Panc1 (cell line): ENCODE measurements at places on chromosomes 4 and X.

DNA sequence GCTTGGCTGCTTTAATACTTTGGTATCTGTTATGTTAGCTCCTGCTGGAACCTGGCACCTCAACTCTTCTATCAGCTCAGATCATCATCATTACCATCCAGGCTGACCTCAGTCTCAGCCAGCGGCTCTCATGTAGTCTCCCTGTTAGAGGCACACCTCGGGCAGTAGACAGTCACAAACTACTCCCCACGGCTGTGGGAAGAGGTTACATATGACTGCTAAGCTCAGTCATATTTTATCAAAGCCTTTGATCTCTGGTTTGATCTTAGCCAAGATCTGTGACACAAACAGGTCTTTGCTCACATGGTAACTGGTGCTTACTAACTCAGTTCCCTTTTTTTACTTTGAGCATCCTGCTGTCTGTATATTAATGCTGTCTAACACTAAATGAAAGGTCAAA lies 384.9 kb downstream of the CENPC start:
- DNase-seq, result no peak

GRCh38 chr4:125710766-125711165 lies 396.0 kb downstream of the FAT4 start:
- no peak for DNase-seq

DNA sequence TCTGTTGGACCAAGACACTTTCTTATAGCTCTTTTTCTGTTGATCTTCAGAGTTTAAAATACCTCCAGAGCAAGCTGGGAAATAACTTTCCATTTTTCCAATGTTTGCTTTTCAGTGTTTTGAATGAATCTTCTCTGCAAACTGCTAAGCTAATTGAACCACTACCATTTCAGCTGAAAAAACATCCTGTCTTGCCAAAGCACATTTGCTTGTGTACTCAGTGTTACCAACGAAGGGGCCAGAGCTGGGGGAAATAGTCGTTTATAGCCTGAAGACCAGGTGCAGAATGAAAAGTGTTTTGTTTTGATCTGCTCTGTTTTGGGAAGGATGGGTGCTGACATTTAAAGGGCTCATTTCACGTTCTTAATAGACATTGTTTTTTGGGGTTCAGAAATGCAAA lies 88.4 kb upstream of the CLNK start:
- DNase-seq, result no peak

GRCh38 chr4:171676555-171677215 lies 136.5 kb upstream of the GALNTL6 start:
- no peak for DNase-seq

- no peak for DNase-seq
These were observed 263.3 kb downstream of the BMPR1B start for GRCh38 chr4:95021099-95021498.

GRCh38 chr4:8092282-8092681 lies 66.3 kb downstream of the ABLIM2 start:
- DNase-seq, result no peak

GRCh38 chrX:110454336-110454735 lies 95.7 kb downstream of the RTL9 start:
- no peak for DNase-seq

DNA sequence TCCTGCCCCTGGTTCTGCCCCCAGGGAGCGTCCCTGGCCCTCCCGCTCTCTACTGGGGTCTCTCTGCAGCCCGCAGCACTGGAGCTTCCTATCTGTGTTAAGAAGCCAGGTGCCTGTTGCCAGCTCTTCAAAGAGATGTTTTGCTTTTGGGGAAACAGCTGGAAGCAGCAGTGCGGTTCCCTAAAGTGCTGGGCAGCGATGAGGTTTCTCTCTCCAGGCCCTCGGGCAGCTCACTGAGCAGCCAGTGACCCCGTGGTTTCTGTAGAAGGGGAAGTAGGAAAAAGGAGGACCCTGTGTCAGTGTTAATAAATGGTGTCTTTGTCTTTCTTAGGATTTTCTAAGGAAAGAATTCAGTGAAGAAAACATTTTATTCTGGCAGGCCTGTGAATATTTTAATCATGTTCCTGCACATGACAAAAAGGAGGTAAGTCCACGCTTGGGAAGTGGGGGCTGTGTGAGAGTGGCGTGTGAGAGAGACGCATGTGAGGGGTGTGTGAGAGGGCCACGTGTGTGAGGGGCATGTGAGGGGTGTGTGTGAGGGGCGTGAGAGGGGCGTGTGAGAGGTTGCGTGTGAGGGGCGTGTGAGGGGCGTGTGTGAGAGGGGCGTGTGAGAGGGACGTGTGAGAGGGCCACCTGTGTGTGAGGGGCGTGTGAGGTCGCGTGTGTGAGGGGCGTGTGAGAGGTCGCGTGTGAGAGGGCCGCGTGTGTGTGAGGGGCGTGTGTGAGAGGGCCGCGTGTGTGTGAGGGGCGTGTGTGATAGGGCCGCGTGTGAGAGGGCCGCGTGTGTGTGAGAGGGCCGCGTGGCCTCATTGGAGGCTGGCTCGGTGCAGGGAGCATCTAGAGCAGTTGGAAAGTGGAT lies 27.1 kb upstream of the HGFAC start:
- no peak for DNase-seq

DNA sequence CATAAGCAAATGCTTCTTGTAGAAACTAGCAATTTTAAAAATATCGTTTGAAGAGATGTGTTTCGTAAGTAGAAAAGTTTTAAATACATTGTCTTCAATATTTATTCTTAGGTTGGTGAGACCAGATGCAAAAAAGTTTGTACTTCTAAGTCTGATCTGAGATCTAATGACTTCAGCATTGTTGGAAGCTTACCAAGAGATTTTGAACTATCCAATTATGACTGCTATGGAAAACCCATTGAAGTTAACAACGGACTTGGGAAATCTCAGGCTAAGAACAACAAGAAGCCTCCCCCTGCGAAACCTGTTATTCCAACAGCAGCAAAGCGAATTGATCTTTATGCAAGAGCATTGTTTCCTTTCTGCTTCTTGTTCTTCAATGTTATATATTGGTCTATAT lies 50.2 kb upstream of the GRIA2 start:
- DNase-seq, result no peak

GRCh38 chr4:56979421-56980072 lies 851 bp downstream of the POLR2B start:
- no peak for DNase-seq

- DNase-seq, result no peak
These were observed 48.9 kb downstream of the ING2 start for GRCh38 chr4:183553601-183554345.

- no peak for DNase-seq
These were observed 403.4 kb downstream of the MAPK10 start for GRCh38 chr4:85956293-85956945.

GRCh38 chrX:789096-789495 lies 158.5 kb downstream of the SHOX start:
- no peak for DNase-seq

DNA sequence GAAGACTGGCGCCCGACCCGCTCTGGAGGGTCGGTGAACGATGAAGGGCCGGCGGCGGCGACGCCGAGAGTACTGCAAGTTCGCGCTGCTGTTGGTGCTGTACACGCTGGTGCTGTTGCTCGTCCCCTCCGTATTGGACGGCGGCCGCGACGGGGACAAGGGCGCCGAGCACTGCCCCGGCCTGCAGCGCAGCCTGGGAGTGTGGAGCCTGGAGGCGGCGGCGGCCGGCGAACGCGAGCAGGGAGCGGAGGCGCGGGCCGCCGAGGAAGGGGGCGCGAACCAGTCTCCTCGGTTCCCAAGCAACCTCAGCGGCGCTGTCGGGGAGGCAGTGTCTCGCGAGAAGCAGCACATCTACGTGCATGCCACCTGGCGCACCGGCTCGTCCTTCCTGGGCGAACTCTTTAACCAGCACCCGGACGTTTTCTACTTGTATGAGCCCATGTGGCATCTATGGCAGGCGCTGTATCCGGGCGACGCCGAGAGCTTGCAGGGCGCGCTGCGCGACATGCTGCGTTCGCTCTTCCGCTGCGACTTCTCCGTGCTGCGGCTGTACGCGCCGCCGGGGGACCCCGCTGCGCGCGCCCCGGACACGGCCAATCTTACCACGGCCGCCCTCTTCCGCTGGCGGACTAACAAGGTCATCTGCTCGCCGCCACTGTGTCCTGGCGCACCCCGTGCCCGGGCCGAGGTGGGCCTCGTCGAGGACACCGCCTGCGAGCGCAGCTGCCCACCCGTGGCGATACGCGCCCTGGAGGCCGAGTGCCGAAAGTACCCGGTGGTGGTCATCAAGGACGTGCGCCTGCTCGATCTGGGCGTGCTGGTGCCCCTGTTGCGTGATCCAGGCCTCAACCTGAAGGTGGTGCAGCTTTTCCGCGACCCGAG lies 568 bp downstream of the CHST7 start:
- no peak for DNase-seq

GRCh38 chrX:123871309-123871708 lies 11.5 kb downstream of the XIAP start:
- DNase-seq, result no peak

DNA sequence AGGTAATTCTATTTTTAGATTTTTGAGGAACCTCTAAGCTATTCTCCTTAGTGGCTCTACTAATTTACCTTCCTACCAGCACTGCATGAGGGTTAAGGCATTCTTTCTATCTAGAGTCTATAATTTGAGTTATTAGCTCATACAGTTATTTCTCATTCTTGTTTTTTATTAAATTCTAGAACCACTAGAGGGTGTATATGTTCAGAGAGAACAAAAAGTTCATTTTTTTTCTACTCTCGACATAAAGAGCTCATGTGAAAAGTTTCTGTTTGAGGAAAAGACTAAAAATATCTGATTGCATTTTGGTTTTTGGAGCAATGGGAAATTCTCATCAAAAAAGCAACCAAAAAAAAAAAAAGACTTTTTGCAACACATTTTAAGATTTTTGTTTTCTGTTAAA lies 57.0 kb upstream of the LRAT start:
- no peak for DNase-seq

DNA sequence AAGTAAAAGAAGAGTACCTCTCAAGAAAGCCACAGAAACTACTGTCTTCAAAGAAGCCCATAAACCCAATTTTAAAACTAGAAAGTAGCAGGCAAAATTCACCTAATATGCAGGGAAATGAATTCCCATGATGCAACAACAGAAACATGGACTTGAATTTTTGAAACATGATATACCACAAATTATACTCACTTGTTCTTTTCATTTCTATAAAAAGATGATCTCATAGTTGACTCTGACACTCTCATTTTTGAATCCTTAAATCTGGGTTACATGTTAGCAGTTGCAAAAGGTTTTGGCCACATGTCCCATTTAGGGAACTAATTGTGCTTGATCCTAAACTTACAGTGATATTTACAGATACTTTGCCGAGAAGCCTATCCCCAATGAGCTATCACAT lies 1130.8 kb downstream of the FAT4 start:
- no peak for DNase-seq

- DNase-seq, result no peak
These were observed 414.8 kb downstream of the OPHN1 start for GRCh38 chrX:68018248-68019203.

- no peak for DNase-seq
These were observed 10.9 kb upstream of the CPLX1 start for GRCh38 chr4:836750-837301.

DNA sequence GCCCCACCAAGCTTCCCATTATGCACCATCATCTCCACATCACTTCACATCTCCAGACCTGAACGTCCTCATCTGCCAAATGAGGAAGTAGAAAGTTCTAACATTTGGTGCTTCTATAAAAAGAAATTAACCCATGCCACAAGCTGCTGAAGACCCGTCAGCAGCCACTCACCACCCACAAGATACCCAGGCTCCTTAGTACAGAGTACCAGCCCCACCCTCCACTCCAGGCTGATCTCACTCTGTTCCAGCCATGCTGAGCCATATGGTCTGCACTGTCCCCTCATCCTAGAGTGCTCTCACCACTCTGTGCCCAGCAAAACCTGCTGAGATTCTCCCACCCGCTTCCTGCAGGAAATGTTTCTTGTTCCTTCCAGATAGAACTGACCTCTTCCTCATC lies 240.8 kb upstream of the PPARGC1A start:
- DNase-seq, result no peak

- DNase-seq, result no peak
These were observed 963 bp upstream of the USO1 start for GRCh38 chr4:75723163-75724065.
